ENCODE measurements at places on chromosomes 16 and 17. TPM values are rescaled to one million over a fixed set of nuclear protein-coding genes. Genes with fewer than 3 reads are reported as not detected.

- no peak for DNase-seq
These were observed 12.0 kb downstream of the CREBBP start for GRCh38 chr16:3868556-3868955.

STX1B gene
- 1.6 TPM for polyA plus RNA-seq

- no peak for DNase-seq
These were observed 36.2 kb downstream of the STH start for GRCh38 chr17:46035112-46035818.

DNA sequence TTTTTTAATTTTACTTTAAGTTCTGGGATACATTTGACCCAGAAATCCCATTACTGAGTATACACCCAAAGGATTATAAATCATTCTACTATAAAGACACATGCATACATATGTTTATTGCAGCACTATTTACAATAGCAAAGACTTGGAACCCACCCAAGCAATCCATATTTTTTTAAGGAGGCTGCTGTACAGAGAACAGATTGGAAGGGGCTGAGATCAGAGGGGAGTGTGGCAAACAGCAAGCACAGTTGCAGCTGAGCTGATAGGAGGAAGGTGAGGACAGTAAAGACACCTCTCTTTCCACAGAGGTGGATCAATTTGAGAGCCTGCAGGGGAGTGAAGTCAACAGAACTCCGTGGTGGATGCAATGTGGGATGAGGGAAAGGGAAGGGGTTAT, 10.2 kb upstream of the TMEM238L start:
- no peak for DNase-seq

GRCh38 chr16:86129541-86129940, 230.6 kb downstream of the IRF8 start:
- no peak for DNase-seq

Data from BJ (cell line).